Effector memory CD4-positive, alpha-beta T cell (primary cell): ENCODE measurements at places on chromosomes 6 and 20.

DNA sequence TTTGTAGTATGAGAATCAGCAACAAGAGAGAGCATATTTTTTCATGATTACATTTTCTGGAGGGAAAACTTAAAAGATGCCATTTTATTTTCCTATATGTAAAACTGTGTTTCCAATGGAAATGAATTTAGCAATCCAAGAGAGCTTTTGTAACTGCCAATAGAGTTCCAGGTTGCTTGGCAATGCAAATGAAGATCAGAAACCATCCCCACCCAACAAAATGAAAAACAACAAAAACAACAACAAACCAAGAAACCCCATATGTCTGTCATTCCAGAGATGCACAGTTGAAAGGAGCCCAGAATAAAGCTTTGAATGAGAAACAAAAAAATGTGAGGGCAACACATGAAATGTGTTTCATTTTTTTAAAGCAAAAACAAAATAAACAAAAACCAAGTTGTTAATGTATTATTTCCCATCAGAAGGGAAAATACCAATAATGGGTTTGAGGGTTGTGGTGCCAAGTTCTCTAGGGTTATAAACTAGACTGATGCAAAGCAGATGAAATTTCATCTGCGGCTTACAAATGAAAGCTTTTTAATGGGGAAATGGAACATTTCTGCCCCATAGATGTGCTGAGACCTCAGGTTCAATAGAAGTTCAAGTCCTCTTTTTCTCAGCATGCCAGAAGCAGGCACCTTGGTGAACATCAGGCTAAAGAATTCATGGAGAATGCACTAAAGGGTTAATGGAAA is 121.5 kb upstream of the MCHR2 start:
- DNase-seq = no peak

- DNase-seq = no peak
Measured at GRCh38 chr6:20325641-20326421, 75.8 kb upstream of the E2F3 start.

DNA sequence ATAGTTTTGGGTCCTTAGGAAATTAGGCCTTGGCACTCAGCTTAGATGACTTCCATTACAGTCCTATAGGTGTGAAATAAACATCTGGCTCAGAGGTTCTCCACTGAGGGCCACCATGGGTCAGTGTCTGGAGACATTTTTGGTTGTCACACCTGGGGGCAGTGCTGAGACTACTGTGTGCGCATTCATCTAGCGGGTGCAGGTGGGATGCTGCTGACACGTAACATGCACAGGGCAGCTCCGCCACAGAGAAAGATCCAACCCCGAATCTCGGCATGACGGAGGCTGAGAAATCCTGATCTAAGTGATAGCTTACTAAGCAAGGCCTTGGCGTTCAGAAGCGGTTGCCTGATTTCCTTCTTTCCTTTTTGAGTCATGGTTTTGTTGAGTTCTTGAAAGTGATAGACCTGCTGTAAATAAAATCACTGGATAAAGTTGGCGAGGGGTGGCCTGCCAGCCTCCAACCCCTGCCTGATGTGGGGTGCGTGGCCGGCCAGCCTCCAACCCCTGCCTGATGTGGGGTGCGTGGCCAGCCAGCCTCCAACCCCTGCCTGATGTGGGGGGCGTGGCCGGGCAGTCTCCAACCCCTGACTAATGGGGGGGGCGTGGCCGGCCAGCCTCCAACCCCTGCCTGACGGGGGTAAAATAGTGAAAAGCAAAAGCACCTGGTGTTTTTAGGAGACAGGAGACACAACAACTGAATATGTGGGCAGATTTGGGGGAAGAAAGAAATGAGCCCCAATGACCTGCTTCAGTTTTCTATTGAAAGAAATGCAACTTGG is 158.1 kb downstream of the CDH26 start:
- DNase-seq = no peak

DNA sequence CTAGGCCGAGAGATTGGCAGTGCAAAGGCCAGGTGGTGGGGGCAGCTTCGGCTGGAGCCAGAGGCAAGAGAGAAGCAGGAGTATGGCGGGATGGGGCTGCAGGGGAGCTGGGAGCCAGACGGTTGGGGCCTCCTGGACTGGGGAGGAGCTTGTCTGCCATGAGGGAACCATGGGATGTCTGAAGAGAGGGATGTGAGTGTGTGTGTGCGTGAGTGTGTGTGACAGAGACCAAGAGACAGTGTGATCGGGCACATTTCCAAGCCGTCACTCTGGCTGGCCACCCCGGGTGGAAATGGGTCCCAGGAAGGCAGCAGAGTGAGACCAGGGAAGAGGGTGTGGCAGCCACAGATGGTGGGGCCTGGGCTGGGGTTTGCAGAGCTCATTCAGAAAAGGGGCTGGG is 13.8 kb downstream of the PHACTR3 start:
- DNase-seq = no peak

DNA sequence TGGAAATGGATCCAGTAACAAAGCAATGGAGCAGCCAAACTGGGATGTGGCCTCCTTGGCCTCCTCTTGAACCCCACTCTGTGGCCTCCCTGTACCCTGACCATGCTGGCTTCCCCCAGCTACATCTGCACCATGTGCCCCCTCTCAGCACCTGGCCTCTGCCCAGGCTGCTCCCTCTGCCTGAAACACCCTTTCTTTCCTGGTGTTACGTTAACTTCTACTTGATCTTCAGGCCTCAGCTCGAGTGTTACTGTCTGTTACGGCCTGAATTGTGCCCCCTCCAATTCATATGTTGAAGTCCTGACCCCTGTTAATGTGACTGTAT is 30.2 kb downstream of the NOL4L start:
- no peak for DNase-seq

DNA sequence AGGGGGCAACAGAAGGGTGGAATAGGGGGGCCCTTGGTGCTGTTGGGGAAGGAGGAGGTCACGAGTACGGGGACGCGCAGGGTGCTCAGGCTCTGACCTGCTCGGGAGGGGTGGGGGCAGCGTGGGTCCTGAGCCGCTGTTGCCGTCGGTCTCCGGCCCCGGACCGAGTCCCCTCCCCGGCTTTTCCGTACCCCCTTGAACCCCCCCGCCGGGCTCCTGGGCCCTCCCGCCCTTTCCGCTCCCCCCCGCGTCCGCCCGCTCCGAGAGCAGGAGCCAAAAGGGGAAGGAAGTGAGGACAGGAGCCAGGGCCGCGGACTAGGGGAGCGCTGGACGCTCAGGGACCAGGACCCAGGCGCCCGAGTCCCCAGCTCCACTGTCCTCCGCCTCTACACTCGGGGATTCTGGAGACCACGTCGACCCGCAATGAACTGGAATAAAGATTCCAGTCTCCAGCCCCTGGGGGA is at the start of gene RGL2:
Gene RGL2 (minus strand): TSS at position 170 of the 464 bp plus-strand sequence. CDS start 332 bp downstream, outside the sequence.
- DNase-seq = peak; percentile 54

DNA sequence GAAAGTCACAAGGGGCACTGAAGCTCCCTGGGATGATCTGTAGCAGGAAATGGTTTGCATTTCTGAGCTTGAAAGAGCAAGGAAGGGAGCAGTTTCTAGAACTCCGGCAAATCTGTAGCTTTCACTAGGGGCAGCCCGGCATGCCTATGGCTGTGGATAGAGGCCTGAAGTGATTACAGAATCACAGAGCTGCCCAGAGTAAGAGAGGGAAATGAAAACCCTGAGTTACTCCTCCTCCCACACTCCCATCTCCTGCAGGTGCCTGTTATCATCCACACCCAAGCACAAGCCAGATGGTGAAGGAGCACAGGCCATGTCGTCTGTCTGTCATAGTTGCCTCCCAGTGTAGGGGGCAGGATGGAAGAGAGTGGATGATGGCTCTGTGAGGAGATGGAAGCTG is 37.1 kb downstream of the HLA-F start:
- no peak for DNase-seq

GRCh38 chr20:21002486-21002885 is 103.7 kb downstream of the LINC00237 start:
- no peak for DNase-seq

DNA sequence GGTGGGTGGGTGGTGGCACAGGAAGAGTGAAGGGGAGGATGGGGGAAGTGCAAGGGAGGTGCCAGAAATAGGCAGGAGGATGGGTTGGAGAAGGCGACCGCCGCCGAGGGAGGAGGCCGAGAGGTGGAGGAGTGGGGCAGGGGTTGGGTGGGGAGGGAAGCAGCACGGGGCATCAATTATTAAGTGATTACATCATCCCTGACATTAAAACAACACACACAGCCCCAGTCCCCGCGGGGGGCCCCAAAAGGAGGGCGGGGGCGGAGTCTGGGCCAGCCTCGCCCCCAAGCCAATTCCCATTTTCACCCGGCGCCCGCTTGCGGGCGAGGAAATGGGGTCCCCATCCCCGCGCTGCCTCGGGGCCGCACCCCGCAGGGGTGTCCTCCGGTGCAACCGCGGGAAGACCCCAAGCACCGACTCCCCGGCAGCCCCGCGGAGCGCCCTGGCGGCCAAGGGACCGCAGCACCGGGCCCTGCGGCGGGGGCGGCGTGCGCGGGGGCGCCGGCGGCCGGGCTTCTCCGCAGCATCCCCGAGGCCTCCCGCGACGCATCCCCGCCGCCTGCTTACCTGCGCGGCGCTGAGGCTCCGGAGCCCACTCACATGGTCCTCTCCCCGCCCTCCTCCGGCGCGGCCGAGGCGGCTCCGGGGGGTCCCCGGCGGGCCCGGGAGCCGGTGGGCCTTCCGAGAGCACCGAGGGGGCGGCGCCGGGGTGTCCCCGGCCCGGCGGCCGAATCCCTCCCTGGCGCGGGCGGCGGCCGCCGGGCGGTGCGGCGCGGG is 663 bp downstream of the FYN start:
- peak; percentile 65 for DNase-seq

- DNase-seq = no peak
Measured at GRCh38 chr6:26104457-26105108, 17.4 kb downstream of the HFE start.
